ENCODE measurements at places on chromosomes 13 and 19. TPM values are rescaled to one million over a fixed set of nuclear protein-coding genes. Genes with fewer than 3 reads are reported as not detected.

Gene NLRP11
- total RNA-seq = not detected

Gene SIGLECL1
- total RNA-seq = not detected

Gene ARHGAP35
- total RNA-seq = 28.9 TPM

Gene VSTM1
- total RNA-seq = not detected

DNA sequence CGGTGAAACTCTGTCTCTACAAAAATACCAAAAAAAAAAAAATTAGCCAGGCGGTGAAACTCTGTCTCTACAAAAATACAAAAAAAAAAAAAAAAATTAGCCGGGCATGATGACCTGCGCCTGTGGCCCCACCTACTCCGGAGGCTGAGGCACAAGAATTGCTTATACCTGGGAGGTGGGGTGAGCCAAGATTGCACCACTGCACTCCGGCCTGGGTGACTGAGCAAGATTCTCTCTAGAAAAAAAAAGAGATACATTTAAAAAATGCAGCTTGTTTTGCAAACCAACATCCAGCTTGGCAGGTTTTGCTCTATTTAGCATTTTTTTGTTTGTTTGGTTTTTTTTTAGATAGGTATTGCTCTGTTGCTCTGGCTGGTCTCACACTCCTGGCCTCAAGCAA lies 6.7 kb upstream of the PGPEP1 start:
- DNase-seq = no peak

DNA sequence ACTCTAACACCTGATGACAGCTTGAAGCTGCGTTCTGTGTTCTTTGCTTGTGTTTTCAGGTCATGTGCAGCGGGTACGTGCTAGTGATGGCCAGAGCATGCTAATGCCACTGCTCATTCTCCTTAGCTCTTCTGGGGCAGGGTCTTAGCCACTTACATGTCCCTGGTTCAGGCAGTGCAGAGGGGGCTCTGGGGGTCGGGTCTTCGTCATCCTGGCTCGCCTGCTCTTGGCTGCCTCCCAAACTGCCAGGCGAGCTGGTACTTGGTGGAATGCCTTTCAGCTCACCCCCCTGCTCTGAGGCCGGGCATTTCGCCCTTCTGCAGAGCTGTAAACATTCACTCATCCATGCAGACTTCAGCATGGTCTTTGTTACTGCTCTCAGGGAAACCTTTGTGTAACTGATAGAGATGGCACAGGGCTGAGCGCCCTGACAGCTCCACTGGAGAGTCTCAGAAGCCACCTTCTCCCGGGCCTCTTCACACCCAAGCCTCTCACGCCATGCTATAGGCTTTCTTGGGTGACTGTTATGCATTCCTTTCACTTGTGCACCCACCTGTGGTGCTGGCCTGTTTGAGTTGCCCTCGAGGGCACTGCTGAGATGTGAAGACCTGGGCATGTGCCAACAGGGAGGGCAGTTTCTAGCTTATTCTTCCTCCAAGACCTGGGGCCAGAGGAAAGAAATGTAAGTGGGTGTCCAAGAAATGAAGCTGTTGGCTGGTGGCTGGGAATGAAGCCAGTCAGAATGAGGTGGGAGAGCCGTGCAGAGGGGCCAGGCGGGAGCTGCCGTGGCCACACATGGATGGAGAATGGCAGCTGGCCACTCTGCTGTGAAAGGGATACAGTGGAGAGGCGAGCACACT lies 24.4 kb downstream of the FAM124A start:
- DNase-seq = no peak

DNA sequence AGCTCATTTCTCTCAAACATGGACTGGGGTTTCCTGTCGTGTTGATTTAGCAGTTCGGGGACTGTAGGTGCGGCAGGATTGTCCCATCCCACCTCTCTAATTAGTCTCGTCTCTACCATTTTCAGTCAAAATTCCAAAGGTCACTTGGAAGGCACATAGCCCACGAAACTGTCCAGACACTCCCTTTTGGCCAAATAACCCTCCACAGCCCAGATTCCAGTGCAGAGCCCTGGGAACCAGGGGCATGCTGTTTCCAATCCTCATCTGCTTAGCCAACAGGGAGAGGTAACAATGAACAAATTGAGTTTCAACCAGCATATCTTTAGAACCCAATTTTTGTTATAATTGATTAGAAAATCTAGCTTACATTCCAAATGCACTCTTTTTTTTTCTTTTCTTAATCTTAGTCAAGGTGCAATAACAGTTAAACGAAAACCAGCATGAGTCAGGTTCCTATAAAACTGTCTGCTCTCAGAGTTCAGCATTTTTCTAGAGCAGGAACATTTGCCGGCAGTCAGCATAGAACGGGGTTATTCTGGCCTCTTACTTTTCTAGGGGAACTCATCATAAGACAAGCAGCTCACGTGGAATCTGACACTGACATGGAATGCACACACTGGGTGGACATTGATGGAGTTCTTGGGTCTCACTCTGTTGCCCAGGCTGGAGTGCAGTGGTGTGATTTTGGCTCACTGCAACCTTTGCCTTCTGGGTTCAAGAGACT lies 14.4 kb upstream of the CEBPA start:
- no peak for DNase-seq

- no peak for DNase-seq
Measured at GRCh38 chr19:10374931-10375330, 5.4 kb downstream of the TYK2 start.

- DNase-seq = peak; percentile 92
Measured at GRCh38 chr13:100394005-100394695, 194.4 kb downstream of the GGACT start.

- DNase-seq = no peak
Measured at GRCh38 chr13:85562282-85562681, 236.9 kb downstream of the SLITRK6 start.

DNA sequence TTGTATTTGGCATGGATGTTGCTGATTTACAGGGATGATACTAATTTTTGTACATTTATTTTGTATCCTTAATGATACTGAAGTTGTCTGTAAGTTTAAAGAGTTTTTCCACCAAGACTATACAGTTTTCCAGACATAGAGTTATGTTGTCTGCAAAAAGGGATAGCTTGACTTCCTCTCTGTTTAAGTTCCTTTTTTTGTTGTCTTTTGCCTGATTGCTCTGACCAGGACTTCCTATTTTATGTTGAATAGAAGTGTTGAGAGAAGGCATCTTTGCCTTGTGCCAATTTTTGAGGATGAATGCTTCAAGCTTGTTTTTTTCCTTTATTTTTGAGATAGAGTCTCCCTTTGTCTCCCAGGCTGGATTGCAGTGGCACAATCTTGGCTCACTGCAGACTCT lies 36.8 kb upstream of the ZNF681 start:
- DNase-seq = no peak

DNA sequence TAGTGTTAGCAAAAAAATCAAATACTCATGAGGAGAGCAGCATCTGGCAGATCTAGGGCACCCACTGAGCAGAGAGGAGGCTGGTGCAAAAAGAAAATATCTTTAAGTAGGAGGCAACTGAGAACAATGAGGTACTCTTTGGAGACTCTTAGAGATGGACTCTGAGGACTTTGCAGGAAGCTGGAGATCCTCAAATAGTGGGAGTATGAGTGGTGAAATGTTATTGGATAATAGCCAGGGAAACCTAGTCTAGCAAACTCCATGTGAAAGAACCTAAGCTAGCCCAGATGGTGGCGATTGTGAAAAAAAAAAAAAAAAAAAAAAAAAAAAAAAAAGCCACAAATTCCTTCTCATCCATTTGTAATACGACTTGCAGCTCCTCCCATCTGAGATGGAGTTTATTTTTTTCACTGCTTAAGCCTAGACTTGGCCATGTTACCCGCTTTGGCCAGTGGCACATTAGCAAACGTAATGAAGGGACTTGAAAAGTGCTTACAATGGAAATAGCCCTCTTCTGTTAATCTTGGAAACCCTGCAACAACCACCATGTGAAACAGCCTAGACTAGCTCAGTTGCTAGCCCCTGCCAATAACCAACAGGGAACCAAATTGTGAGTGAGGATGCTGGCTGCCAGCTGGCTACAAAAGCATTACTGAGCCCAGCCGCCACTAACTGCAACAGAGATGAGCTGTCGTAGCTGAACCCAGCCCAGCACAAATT lies 476.2 kb downstream of the KLF12 start:
- DNase-seq = no peak

GRCh38 chr19:10115392-10116084 lies 4.0 kb downstream of the P2RY11 start:
- DNase-seq = no peak

Data from IMR-90 (cell line).